ENCODE measurements at places on chromosomes 5 and 9.

DNA sequence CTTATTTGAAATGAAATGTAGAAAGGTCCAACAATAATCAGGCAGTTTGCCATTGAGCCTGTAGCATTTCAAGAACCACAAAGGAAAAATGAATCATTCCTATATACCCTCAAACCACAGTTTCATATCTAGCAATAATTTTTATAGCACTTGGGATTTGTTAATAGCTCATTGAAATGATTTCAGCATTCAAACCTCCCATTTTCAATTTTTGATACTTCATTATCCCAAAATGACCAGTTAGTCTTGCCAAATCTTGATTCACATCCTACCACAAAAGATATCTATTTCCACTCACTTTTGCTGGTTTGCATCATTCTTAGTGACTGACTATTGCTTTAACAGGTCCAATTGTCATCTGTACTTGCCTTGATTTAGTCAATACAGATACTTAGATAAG, 790.1 kb downstream of the TLE1 start:
- DNase-seq, result no peak

DNA sequence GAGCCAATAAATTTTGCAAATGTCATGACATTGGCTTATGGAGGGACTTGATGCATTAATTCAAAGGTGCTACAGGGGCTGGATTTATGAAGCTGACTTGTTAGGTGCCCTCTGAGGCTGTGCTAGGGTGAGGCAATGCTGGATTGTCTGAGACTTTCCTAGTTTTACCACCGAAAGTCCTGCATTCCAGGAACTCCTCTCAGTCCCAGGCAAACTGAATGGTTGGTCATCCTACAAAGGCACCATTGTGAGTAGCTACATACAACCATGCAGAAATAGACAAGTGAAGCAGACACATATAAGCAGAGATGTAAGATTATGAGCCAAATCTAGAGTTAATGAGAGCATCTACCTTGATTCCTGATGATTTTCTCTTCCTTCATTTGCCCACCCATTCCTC, 95.3 kb downstream of the LIX1 start:
- DNase-seq, result no peak

- DNase-seq, result peak; percentile 27
Measured at GRCh38 chr5:92518318-92518904, 1062.6 kb downstream of the NR2F1-AS1 start.

GRCh38 chr5:76415855-76416254, 12.8 kb downstream of the IQGAP2 start:
- no peak for DNase-seq

DNA sequence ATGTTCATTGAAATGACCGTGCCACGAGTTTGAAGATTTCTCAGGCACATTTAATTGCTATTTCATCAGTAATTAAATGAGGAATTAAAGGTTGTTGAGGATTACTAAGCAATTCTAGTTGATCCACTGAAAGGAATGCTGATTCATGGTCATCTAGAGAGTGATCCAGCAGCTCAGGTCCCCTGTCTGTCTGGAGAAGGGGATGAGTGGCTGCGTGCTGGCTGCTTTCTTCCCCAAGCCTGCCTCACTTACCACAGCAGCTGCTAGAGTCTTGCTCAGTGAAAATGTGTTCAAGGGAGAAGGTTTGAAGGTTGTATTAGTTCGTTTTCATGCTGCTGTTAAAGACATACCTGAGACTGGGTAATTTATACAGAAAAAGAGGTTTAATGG, 7.8 kb upstream of the TGFBI start:
- no peak for DNase-seq

- DNase-seq, result no peak
Measured at GRCh38 chr9:78666818-78667414, 370.0 kb downstream of the PSAT1 start.

DNA sequence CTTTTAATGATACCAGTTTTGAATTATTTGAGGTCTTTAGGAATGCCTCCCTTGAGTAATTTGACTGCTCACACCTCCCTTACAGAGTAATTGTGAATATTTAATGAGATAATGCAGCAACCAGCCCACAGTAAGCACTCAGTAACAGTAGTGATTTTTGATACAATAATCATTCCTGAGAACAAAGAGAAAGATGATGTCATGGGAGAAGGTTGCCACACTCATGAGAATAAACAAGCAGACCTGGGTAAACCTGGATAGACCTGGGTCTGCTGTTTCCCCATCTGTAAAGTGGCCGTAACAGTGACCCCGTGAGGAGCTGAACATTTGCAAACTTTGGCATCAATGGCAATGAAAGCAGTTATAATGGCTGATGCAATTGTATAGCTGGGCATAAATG, 4.2 kb downstream of the C1QTNF2 start:
- DNase-seq, result no peak

- no peak for DNase-seq
Measured at GRCh38 chr5:142193114-142193428, 84.5 kb downstream of the NDFIP1 start.

All from GM12891 (cell line).